ENCODE measurements at places on chromosomes 7 and 10. TPM values are rescaled to one million over a fixed set of nuclear protein-coding genes. Genes with fewer than 3 reads are reported as not detected.

DNA sequence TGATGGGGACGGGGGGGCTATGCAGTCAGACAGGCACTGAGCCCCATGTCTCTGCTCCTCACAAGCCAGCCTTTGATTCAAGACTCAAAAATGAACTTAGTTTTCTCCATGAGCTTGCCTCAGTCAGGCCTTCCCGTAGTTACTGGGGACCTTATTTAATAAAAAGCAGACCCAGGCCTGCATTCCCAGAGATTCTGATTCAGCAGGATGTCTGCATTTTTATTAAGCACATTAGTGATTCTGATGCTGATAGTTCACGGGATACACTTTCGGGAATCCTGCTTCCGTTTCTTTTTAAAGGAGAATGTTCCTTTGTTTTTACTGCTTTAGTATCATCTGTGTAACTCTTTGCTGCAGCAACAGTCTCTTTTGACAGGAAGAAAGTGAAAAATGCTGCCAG, 28.3 kb upstream of the PLPP4 start:
- DNase-seq, result no peak

DNA sequence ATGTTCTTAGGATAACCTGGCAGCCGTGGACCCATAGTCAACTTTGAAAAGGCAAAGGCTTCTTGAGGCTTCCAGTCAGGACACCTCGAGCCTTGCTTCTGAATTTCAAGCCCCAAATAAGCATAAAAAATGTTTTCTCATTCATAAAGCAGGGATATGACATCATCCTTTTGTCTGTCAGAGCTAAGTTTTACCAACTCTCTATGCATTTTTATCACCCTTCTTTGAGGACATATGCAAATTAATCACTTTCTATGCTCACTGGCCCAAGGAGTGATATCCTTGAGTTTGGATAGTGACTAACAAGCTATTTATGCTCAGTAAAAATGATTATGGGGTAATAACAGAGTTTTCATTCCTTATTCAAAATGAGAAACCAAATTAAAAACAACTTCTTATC, 159.4 kb downstream of the ANLN start:
- DNase-seq, result no peak

DNA sequence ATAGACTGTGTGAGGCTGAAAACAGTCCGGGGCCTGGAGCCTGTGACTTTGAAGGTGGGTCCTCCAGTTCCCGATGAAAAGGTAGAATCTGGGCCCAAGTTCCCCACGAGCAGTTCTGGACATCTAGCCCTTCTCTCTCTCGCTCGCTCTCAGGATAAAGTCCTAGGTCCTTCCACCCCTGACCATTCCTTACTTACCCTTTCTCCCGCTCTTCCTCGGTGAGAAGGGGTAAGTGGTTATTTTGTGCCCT, 713 bp downstream of the IMMP2L start:
- DNase-seq, result peak; percentile 57

- DNase-seq, result peak; percentile 48
Observed at GRCh38 chr10:42940487-42941294, 136.2 kb upstream of the RET start.

DNA sequence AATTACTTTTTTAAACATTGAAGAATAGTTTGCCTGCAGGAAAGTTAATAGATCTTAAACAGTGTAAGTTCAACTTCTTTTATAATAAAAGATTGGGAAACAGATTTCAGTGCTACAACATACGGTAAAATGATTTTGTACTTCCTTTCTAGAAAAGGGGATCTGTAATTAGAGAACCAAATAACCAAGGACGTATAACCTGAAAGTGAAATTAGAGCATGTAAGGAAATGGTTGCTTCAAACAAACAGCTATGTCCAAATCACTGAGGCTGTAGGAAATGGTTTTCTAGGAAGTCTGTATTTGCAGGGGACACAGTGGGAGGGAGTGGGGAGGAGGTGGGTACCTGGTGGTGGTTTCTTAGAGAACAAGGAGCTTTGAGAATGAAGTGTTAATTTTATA, 57.9 kb upstream of the EXOC6 start:
- DNase-seq, result no peak

DNA sequence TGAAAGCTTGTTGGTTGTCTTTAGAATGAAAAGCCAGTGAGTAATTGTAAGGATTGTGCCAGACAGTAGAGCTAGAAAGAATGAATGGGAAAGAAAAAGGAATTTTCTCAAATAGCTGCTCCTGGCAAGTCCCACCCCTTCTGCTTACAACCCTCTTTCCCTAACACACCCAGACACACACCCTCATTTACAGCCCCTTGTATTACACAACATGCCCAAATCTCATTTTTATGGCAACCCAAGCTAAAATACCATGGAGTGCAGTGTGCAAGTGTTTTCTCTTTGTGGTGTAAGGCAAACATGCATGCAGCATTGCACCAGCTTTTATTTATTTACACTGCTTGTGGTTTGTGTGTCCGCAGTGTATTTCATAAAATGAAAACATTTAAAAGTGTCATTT, 1.5 kb downstream of the PRKAR2B start:
- DNase-seq, result no peak

DNA sequence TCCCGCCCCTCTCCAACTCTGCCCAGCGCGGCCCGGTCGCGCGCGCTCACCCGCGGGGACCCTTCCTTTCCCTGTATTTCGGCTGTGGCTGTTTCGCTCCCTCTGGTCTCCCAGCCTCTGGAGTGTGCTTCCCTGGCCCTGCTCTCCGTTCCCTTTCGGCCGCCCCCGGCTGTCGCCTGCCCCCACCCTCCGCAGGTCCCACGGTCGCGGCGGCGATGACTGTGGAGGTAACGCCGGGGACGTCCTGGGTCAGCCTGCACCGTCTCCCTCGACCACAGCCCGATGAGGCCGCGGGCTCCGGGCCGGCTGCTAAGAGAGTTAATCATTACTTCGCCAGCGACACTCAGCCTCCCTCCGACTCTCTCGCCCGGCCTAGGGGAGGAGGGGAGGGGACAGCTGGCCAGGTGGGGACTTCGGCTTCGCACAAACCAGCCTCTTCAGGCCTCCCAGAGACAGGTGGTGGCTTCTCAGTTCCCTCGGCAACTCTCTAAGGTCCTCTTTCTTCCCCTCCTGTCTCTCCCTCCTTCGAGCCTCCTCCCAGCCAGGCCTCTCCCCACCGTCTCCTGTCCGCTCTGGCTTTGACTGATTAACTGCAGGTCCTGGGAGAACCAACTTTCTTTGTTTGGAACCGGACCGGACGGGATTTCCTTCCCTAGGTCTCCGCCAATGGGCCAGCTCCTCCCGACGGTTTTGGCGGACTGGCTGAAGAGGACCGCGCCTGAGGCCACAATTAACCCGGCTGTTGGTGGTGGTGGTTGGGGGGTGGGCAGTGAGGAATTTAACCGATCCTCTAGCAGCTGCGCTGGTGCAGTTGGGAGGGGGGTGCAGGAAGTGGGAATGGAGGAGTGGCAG, 5.6 kb upstream of the PAX2 start:
- DNase-seq, result peak; percentile 90

GRCh38 chr7:150407588-150408392, 28.7 kb downstream of the ZNF775 start:
- no peak for DNase-seq

GRCh38 chr7:52289247-52289646, 746.2 kb upstream of the POM121L12 start:
- no peak for DNase-seq

GRCh38 chr7:106114716-106115383, 2.7 kb upstream of the SYPL1 start:
- DNase-seq, result no peak

DNA sequence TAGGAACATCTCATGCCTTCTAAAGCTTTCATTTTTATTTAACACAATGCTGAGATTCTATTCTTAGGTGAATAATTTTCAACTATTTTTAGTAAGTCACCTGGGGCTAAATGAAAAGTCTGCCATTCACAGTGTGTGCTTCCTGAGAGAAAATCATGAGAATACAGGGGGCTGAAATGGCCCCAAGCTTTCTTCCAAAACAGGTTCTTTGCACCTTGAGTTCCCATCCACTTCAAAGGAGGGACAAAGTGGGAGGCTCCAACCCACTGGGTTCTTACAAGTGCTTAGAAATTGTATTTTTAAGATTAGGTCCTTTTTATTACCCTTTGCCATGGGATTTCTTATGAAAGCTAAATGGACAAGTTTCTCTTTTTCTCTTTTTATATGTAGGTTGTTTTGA, 21.5 kb upstream of the FAM133B start:
- DNase-seq, result no peak

GRCh38 chr10:7090529-7090928, 320.3 kb downstream of the SFMBT2 start:
- DNase-seq, result no peak

GRCh38 chr10:80407812-80408241, 524 bp upstream of the PRXL2A start:
- no peak for DNase-seq

- no peak for DNase-seq
Observed at GRCh38 chr10:89679986-89680385, 21.4 kb upstream of the KIF20B start.

DNA sequence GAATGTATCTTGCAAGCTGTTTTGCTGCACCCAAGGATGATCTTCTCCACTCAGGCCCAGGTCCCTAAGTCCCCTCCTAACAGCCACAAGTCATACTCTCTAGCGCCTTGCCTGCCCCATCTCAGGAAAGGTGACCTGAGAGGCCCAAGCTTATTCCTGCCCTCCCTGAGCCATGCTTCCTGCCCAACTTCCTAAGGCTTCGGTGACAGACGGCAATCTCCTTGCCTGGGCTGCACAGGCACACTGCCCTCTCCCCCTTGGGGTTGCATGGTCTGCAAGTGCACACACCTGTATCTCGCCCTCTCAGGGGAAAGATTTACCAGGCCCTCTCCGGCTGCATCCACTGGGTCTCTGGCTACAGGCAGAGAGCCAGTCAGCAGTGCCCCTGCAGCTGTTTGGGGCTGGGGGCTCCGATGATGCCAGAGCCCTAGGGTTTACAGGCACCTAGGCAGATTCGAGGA, 771 bp upstream of the ADIRF start:
- no peak for DNase-seq

- DNase-seq, result no peak
Observed at GRCh38 chr10:17231788-17232187, 3.7 kb downstream of the VIM start.

Gene CDK1
- total RNA-seq, result 3.3 TPM

DNA sequence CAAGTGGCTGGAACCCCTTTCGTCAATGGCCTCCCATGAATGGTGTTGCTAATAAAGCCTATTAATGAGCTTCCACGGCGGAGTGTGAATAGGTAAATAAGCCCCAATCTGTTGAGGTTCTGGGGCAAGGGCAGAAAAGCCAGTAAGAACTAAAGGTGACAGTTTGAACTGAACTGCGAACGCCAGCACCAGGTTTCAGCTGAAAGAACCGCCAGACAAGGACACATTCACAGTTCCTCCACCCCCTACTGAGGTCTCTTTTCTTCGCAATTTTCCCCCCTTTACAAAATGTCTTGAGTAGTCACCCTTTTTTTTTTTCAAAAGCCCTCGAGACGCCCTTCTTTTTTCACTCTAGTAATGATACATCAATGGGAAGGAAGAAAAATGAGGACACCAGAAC, 2.4 kb upstream of the FGFR2 start:
- no peak for DNase-seq

GRCh38 chr7:129780974-129781927, 169.7 kb downstream of the NRF1 start:
- DNase-seq, result no peak

DNA sequence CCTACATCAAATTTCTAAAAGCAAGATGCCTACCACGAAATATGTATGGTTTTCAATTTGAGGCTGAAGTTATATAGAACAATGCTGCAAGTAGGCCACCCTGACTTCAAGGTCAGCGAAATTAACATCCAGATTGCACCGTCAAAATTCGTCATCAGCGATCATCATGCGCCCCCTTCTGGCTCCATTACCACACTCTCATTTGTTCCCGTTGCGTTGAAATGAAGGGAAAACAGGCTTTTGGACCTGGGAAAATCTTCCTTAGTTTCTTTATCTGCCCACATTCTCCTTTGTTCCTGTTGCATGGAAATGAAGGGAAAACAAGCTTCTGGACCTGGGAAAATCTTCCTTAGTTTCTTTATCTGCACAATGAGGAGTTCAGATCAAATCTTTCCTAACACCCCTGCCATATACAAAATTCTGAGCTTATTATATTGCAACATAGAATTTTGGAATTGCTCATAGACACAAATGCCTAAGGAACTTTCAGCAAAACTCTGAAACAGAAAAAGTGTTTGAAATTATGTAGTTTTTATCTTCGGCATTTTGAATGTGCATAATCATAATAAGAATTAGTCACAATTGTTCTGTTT, 98.2 kb upstream of the PRKCQ start:
- DNase-seq, result peak; percentile 72

- DNase-seq, result no peak
Observed at GRCh38 chr7:113764401-113765035, 154.3 kb downstream of the PPP1R3A start.

DNA sequence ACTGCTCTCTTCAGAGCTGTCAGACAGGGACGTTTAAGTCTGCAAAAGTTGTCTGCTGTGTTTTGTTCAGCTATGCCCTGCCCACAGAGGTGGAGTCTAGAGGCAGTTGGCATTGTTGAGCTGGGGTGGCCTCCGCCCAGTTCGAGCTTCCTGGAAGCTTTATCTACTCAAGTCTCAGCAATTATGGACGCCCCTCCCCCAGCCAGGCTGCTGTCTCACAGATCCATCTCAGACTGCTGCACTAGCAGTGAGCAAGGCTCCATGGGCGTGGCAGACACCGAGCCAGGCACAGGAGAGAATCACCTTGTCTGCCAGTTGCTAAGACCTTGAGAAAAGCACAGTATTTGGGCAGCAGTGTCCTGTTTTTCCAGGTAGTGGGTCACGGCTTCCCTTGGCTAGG, 98.1 kb downstream of the SDHAF3 start:
- DNase-seq, result no peak

DNA sequence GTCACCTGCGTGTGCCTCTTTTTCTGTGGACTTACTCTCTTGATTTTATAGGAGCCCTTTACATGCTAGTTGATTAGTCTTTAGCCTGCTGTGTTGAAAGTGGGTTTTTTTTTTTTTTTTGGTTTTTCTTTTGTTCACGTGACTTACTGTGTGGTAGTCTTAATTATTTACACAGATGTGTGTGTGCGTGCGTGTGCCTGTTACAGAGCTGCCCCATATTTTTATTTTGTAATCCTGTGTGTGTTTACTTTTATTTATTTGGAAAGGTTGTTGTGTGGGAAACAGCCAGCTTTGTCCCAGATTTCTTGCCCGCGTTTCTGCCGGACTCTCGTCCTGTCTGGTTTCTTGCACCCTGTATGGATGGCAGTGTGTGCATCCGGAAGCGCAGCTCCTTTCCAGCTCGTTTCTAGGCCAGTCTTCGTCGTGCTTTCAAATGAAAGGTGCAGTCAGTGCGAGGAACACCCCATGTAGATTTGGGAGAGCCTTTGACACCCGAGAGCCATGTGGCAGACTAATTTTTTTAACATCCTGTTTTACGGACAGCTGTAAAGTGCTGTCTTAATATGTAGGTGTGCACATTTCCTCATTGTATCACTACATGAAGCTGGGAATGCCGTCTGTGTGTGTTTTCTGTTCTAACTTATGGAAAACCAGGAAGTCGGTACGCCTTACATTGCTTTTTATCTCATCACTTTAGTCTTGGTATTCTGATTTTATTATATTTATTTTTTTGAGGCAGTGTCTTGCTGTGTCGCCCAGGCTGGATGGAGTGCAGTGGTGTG, 55.6 kb downstream of the DNAJB6 start:
- no peak for DNase-seq

- no peak for DNase-seq
Observed at GRCh38 chr7:80014511-80014910, 120.1 kb upstream of the GNAI1 start.
